ENCODE measurements at places on chromosomes 3 and 15.

GRCh38 chr3:94234177-94234788 lies 171.4 kb downstream of the NSUN3 start:
- DNase-seq: no peak

DNA sequence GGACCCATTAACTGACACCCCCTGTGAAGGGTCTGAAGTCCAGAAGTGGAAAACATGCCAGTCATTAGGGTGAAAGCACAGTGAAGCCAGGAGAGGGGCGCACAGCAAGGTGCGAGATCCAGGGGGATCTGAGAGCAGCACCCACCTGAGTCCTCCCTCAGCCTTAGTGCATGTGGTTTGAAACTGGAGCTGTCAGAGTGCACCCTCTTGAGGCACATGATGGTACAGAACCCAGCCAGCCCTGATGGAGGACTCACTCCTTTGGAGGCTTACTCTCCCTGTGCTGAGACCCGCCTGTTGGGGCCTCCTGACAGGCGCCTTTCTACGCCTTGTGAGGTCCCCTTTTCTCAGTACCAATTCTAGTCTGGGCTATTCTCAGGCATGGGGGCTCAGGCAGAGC lies 77.8 kb downstream of the IL20RB start:
- no peak for DNase-seq

DNA sequence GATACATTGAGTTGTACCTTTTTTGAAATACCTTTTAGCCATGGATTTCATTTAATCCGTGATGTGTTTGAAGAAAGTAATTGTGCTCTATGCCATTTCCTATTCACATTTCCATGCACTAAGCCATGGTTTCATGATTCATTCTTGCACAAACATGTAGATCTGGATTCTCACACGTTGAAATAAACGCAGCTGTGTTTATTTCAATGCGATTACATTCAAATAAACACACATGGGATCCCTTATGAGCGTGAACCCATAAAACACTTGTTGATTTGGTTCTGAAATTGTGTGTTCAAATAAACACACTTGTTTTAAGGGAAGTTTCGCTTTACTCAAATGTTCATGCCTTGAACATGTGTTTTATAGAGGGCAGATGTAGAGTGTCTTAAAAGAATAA lies 39.2 kb downstream of the BBX start:
- no peak for DNase-seq

GRCh38 chr3:36911990-36912804 lies 32.7 kb downstream of the TRANK1 start:
- DNase-seq: no peak

- no peak for DNase-seq
These were observed 485 bp downstream of the PAK6 start for GRCh38 chr15:40239404-40239692.

DNA sequence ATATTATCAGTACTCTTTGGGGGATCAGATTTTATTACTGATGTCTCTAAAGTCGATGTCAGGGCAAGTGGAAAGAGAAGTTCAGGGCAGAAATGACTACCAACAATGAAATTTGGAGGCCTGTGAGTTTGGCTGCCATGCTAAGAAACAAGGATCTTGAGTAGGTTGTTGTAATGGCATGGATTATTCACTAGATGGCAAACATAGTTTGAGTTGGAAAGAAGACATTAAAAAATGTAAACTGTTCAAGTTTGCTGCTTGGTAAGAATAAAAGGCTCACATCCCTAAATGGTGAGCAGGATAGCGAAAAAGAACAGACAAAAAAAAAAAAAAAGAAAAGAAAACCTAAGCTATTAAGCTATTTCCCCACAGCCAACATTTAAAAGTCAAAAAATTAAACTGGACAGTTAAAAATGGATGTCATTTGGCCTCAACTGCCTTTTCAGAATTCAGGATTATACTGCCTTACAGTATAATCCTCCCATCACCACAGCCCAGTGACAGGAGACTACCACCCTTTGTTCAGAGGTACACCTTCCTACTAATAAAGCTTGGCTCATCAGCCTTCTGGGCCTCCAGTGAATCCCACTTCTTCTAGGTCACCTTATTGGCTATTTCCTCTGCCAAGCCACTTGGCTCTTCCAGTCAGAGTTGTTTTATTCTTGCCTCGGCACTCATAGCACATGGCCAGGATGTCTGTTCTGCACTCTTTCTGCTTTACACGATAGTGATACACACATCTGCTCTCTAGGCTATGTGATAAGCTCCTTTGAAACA lies 163.7 kb downstream of the PLD1 start:
- DNase-seq: peak; percentile 36

DNA sequence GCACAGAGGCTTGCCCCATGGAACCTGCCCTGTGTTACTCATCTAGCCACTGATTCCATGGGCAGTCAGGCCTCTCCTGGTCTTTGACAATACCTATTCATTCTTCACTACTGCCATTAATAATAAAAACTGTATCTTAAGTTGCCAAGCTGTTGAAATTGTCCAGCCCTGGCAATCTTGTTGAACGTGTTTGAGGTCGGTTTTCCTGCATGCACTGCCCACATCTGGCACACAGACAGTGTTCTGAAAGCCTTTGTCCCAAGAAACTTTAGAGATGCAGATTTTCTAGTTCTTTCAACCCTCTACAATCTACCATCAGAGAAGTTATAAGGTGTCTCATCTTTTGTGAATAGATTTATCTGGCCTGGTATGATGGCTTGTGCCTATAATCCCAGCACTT lies 567.2 kb upstream of the NECTIN3 start:
- no peak for DNase-seq

GRCh38 chr15:26504009-26504408 lies 268.9 kb downstream of the GABRB3 start:
- no peak for DNase-seq

GRCh38 chr15:65189102-65189740 lies 4.1 kb upstream of the CLPX start:
- no peak for DNase-seq

DNA sequence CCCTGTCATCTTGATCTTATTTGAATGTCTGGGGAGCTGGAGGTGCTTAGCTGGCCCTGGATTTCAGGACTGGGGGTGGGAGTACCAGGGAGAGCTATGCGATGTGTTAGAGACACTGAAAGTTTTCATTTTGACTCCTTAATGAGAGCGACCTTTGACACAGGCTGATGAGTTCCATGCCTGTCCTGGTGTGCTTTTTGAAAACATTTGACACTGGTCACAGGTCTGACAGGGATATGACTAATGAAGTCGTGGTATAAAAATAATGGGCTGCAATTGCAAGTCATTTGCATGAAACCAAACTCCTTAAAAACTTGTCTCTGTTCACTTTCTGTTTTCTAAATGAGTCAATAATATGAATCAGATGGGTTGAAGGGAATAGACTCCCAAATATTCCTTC lies 81.9 kb downstream of the MECOM start:
- DNase-seq: no peak

DNA sequence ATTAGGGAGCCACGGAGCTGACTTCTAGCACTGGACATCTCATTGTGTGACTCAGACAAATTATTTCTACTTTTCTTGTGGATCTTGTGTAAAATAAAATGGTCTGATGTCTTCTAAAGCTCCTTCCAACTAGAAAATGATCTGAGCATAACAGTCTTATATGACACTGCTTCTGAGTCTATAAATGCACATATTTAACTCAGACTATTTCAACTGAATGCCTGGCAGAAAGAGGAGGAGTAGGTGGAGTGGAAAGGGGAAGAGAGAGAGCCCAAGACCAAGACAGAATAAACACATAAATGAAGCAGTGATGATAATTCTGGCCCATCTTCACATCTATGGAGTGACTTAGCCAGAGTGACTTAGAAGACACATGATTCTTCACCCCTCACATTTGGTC lies 162.3 kb upstream of the PDZRN3 start:
- DNase-seq: no peak

DNA sequence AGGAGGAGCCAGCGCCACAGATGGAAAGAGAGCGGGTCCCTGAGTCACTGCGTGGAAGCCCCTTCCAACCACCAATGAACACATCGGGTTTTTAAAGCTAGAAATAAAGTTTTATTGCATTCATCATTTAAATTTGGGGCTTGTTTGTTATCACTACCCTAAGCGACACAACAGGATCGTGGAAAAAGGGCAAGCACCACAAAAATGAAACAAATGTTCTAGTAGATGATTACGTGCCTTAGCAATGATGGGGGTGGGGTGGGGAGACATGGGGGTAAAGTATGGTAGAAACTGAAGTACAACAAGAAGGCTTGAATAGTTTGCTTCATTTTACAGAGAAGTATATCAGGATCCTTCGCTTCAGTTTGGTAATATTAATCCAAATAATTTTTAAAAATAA lies 221.6 kb upstream of the ATP10A start:
- DNase-seq: no peak

DNA sequence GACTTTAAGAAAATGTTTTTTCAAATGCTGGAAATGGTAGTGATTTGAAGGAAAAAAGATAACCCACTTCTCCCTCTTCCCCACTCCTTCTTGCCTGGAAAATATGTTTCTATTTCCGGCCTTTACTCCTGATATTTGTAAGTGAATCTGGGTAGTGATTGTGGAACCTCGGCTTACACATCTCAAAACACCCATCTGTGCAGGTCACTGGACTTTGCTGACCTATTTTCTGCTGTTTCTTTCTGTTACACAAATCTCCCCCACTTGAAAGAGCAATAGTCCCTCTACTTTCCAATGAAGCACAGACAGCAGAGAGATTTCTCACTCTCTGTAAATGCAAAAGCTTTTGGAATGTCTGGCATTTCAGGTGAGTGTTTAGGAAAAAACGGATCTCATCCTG lies 76.9 kb upstream of the ICE2 start:
- DNase-seq: no peak

DNA sequence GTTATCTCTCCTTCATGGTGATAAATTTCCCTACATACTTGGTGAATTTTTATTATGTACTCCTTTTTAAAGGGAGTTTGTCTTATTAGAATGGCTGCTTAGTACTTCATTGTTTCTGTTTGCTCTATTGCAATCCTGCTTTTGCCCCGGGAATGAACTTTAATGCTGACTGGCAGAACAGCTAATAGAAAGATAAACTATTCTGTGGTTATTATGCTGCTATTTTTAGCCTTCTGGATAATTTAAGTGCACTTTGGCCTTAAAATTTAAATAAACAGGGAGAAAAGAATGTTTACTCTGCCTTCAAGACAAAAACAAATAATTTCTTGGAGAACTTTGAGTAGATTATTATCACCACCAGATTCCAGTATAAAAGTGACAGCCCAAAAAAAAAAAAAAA lies 413.8 kb upstream of the CCDC54 start:
- DNase-seq: peak; percentile 35

GRCh38 chr3:32897001-32897601 lies 54.3 kb upstream of the CCR4 start:
- DNase-seq: no peak

GRCh38 chr15:28955993-28956421 lies 70.2 kb downstream of the APBA2 start:
- no peak for DNase-seq

DNA sequence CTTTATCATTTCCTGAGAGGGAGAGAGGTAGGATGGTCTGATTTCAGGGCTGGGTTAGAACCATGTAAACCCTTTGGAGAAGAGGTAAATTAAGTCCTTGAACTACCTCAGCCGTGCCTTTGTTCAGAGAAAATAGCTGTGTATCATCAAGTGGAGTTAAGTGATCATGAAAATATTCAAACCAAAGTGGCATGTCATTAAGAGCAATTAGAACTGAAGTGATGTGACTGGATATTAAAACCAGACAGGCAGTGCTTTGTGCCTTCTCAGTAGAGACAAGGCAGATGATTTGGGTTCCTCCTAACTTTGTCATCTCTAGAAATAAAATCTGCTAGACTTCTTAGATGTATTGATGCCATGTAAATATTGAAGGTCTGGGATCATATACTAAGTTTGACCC lies 171.5 kb downstream of the IL5RA start:
- DNase-seq: no peak

- DNase-seq: peak; percentile 38
These were observed 268.7 kb downstream of the XXYLT1 start for GRCh38 chr3:195001961-195002861.

- no peak for DNase-seq
These were observed 18.1 kb upstream of the MAPKBP1 start for GRCh38 chr15:41756198-41756597.

DNA sequence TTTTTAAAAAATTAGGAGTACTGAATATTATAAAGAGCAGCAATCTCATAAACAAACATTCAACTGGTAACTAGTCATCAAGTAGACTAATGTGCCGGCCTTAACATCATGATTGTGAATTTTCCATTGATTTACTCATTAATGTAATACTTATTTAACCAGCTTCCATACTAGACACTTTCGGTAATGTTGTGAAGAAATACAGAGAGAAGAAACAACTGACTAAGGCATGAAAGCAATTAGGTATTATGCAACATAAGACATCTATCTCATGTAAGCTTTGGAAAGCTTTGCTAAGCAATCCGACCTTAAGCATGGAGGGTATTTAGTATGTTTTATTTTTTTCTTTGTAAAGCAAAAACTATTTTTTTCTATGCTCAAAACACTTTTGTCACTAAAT lies 108.0 kb downstream of the IL1RAP start:
- DNase-seq: no peak

DNA sequence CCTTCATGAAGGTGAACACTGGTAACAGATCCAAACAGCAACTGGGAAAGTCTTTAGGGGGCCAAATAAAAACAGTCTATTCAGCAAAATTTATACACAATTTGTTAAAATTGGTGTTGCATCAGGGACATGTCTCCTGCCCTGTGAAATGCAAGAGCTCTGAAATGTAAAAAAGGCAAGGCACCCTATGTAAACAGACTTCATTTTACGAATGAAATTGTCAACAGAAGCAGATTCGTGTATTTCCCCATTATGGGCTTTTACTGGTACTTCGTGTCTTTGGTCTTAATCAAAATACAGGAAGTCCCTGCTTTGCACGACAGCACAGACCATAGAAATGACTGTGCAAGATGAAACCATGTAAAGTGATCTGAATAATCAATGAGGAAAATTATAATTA lies 127.3 kb upstream of the THBS1 start:
- no peak for DNase-seq

- no peak for DNase-seq
These were observed 125.1 kb downstream of the SHQ1 start for GRCh38 chr3:72722930-72723726.

GRCh38 chr3:49652218-49652902 lies 21.8 kb upstream of the APEH start:
- DNase-seq: no peak

DNA sequence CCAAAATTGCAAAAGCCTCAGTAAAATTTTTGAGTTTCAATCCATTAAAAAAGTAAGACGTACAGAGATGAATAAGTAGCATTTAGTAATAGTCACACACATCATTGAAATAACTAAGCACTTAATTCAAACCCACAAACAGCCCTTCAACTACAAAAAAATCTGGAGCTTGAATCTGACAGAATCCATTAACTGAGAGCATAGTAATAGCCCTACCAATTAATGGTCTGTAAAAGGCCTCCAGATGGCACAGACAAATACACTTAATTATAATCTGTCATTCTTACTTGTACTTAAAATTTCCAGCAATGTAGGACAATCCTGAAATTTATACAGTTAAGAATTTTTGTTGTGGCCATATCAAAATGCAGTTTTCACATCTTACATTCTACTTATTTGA lies 246.9 kb downstream of the VGLL3 start:
- no peak for DNase-seq

- DNase-seq: no peak
These were observed 182.4 kb downstream of the RBMS3 start for GRCh38 chr3:29463304-29463703.
